Ecto neural progenitor cell (in vitro differentiated cells): ENCODE measurements at places on chromosomes 5 and 9.

DNA sequence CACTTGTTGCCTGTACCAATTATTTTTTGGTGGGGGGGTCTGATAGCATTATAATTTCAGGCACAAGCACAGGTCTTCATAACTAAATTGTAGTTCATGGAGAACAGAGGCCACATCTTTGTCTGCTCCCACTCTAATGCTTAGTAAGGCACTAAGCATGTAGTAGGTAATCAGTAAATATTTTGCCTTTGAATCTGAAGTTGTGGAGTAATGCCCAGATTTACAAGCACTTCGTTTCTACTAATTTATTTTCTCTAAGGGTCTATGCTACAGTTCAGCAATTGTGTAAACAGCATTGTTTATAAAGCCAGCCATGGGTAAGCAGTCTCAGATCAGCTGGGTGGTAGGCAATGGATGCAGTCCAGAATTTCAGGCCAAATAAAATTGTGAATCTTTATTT is 78.6 kb downstream of the GRIA1 start:
- DNase-seq: no peak

GRCh38 chr5:136420168-136420898 is 55.0 kb upstream of the TRPC7 start:
- no peak for DNase-seq

DNA sequence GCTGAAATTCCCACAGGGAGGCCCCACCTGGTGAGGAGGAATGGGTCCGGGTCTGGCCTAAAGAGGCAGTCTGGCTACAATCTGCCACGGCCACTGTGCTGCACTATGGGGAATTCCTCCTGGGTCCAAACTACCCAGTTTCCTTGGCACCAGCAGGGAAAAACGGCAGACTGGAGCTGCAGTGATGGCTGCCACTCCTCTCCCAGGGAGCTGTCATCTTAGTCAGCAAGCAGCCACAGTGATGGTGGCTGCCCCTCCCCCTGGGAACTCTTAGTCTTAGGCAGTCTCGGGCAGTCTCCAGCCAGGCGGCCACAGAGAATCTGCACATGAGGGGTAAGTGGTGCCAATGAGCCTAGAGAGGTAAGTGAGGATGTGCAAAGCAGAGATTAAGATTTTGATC is 205.8 kb downstream of the TMEM38B start:
- DNase-seq: no peak

DNA sequence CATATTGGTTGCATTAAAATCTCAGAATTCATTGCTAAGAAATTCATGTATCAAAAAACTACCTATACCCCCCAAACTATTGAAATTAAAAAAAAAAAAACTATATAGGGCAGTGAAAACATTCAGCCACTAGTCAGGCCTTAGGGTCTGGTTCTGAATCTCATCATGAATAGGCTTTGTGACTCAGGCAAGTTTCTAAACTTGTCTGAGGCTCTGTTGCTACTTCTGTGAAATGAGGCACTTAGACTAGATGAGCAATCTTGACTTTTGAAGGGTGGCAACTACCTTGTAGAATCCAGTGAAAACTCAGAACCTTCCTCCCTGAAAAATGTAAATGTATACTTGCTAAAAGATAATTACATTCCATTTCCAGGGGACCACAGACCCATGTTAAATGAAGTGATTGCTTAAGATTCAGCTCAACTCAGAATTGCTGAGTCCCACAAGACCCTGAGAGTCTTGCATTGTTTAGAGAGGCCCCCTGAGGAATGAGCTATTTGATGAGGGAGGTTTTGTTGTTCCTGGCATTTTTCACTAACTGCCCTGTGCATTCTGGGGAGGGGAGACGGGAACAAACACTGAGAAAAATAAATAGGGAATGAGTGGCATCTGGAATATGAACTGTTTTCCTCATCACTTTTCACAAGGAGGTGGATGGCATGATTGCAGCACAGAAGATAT is 29.5 kb downstream of the RAI14 start:
- DNase-seq: no peak

DNA sequence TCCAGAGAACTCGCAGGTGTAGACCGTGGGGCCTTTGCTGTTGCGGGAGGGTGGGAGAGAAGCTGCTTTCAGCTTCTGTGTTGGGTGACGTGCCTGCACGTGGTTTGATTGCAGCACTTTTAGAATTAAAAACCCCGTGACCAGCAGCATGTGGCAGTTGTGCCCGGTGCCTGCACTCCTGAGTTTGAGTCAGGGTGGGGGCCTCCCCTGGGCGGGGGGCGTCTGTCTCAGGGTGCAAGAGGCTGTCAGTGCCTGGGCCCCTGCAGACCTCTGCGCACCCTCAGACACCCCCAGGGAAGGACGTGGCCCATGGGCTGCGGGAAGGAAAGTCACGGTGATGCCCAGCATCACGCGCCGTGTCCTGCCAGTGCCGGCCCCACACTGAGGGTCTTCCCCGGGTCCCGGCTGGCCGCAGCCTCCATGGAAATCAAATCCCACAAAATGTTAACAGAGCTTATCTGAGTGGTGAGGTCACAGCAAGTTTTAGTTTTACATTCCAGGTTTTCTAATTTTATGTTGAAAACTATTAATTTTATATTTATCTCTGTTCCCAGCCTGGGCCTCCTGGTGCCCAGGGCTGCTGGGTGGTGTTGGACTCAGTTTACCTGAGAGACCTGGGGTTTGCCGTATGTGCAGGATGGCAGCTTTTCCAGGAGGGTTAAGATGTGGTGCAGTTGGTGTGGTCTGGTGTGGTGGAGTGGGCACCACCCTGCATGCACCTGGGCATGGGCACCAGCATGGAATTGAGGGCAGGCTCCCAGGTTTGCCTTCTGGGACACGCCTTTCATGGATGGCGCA is 33.3 kb downstream of the AHRR start:
- DNase-seq: no peak
